ENCODE measurements at places on chromosomes 6 and 20.

DNA sequence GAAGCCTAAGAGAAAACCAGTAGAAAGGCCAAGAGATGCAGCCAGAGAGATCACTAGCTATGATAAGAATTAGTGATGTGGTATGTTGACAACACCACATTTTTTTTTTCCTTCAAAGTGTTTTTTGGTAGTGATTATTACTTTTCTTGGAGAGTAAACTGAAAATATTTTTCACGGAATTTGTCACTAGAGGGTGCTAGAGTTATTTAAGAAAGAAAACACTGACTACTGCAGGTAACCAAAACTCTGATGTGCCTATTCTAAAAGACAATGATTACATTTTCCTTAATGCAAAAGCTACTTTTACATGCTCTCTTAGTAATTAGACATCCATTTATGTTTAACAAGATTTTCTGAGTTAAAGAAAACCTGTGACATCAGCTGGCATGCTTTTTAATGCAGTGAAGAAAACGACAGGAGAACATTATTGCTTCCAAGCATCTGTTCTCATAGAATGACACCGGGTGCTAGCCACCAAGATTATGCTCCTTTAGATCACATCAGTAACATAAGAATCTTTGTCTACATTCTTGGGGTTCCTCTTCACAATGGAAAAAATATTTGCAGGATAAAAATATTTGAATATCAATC lies 28.8 kb downstream of the RWDD2A start:
- peak; percentile 75 for DNase-seq

GRCh38 chr20:47319517-47320252 lies 36.8 kb downstream of the ZMYND8 start:
- peak; percentile 87 for DNase-seq

DNA sequence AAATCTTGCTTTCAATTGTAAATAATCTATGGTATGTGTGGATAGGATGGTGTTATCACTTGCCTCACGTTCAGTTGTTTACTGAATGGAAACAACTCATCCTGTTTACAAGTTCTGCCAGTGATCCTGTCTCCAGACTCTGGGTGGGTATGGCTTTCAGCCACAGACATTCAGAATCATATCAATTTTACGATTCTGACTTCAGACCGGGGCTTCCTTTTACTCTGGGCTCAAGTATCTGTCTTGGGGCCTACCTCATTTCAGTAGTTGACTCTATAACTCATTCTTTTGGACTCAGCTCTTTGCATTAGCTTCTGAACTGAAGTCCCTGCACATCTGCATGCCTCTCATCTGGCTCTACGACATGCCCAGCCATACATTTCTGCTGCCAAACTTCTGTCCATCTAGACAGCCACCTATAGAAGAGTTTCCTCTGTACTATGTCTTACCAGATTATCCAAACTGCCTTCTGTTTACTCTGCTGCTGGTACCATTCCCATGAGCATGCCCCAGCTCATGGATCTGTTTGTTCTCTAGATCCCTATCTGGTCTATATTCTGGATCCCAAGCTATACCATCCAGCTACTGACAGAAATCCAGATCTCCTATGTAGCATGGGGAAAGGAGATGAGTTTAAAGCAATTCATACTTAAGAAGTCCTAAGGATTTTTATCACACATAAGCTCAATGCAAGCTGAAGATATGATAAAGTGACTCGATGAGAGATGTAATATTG lies 34.3 kb downstream of the FYN start:
- no peak for DNase-seq

DNA sequence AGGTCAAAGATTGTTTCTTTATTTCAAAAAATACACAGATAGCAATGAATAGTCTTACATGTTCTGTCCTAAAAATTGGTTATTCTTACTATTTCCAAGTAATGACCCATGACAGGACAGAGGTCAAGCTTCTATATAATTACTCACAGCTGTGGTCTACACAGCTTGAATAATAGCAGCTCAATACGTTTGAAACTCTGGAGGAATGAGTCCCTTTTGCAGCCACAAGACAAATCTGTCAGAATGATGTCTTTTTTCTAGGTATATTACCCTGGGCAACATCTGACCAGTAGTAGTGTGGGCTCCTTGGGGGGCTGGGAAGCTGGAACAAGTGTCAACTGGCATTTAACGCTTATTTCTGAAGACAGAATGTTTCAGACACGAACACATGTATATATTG lies 84.9 kb upstream of the HTR1B start:
- no peak for DNase-seq

DNA sequence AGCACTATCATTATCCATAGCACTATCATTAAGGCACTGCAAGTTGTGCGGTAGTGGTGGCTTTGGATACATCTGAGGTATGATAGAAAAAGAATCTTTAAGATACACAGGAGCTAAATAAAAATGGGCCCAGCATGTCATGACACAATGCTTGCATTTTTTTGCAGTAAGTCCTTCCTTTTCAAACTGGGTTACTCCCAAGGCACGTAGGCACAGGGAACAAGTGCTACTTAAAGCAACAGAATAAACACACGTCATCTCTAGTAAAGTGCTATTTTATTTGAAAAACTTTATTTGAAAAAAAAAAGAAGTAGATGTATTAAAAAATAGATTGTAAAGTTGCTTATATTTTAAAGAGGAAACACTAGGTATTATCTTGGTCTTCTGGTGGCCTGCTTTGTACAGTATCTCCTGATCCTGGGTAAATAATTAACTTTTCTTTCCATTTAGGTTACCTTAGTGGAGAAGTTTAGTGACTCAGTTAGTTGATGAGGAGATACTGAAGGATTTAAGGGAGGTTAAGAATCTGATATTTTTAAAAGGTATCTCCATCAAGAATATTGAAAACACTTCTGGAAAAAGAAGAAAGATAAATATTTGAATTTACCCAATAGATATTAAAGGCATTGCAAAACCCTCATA lies 129.6 kb downstream of the EDN1 start:
- no peak for DNase-seq

GRCh38 chr20:11652128-11652527 lies 265.6 kb upstream of the BTBD3 start:
- no peak for DNase-seq

- no peak for DNase-seq
Observed at GRCh38 chr20:5947276-5947675, 3.1 kb downstream of the TRMT6 start.

Measured in brain (organoid and tissue), 16 donors.